CD4-positive, alpha-beta T cell treated with Interleukin-4 for 4 hours (primary cell): ENCODE measurements at places on chromosomes 13 and 19.
A peak's percentile ranks its signal among the peaks of the same experiment; 100 is the strongest.

DNA sequence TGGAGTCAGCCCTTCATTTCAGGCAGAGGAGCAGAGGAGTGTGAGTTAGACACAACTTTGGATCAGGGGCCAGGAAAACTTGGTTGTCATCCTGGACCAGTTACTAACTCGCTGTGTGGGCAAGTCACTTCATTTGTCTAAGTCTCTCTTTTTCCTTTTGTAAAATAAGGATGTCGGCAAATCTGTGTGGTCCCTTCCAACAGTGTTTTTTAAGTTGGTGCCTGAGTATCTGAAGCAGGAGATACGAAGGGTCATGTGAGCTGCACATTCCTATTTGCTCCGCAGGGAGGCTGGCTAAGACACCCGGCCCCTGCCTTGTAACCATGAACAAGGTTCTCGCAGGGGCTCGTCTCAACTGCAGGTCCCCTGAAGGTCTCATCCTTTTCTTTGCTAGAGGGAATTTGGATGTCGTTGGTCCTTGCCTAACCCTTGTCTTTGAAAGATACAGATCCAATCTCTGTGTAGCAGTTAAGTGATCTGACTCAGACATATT, 64.3 kb downstream of the LRCH1 start:
- no peak for DNase-seq

DNA sequence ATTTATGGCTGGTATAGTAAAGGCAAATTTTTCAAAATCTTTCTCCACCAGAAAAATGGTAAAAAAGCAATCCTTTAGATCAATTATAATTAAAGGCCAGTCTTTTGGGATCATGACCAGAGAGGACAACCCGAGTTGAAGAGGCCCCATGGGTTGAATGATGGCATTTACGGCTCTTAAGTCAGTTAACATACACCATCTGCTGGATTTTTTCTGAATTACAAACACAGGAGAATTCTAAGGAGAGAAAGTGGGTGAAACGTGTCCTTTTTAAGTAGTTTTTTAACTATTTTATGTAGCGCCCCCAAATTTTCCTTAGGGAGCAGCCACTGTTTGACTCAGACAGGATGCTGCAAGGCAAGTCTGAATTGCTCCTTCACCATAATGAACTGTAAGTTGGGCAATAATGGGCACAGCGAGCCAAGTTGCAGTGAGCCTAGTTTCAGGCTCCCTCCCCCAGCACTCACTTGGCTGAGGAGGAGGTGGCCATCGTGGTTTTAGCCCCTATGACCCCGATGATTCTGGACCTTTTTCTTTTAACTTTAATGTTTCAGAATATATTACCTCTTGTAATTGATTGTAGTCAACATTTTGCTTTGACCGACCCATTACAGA, 13.6 kb upstream of the ZNF611 start:
- peak; percentile 48 for DNase-seq

GRCh38 chr13:110388108-110388943, 81.2 kb downstream of the COL4A2 start:
- no peak for DNase-seq

- DNase-seq, result no peak
Observed at GRCh38 chr13:45519493-45519892, 54.8 kb downstream of the COG3 start.

DNA sequence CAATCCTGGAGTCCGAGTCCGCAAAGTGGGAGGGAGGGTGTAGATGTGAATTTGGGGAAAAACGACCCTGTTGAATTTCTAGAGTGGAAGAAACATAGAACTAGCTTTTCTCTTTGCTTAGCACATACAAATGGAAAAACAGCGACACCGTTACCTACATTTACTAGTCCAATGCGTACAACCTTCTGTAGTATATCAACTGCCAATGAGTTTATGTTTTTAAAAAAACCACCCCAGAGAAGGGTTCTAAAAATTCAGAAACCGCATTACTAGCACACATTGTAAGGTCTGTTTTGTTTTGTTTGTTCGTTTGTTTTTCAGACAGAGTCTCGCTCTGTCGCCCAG, 332 bp upstream of the SUPT20H start:
- DNase-seq, result no peak

DNA sequence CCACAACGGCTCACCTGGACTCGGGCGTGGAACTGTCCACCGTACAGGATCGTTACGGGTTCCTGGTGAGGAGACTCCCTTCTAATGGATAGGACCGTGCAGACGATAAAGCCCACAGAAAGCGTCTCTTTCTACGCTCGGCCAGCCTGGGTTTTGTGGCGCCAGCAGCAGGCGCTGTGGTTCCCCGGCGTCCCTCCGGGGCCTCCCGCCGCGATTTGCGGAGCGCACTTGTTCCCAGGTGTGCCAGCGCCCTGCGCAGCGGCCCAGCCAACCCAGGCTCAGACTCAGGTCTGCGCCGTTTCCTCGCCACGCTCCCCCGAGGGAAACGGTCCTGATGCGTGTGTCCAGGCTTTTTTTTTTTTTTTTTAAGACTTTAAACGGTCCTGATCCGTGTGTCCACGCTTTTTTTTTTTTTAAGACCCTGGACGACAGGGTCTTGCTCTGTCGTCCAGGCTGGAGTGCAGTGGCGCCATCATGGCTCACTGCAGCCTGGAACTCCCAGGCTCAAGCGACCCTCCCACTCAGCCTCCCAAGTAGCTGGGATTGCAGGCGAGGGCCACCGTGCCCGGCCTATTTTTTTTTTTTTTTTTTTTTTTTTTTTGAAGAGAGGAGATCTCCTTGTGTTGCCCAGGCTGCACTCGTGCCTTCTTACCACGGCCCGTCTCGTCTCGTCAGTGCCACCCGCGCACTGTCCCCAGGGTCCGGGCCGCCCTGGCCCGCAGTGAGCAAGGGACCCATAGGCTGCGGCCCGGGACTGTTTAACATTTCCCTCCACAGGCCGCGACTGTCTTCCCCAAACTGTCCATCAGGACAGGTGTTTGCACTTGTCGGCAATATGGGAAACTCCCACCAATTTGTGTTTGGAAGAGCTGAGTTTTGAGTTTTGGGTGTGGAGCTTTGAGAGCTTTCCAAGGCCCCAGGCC, 23.8 kb downstream of the GJA3 start:
- DNase-seq, result no peak

DNA sequence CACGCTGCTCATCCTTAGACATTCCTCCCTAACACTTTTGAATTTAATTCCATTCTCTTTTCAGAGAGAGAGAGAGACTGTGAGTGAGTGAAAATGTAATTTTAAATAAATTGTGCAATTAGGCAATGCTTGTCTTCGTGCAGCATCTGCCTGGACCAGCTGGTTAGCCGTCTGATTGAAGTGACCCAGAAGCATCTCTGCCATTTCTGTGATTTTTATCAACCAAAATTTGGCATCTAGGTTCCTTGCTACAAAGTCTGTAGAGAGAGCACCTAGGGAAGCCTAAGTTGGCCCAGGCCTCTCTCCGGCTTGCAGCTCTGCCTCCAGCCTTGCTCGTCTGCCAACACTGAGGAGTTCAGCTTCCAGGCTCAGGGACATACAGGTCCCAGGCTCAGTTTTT, 138.6 kb upstream of the GPR12 start:
- DNase-seq, result no peak

GRCh38 chr13:42272115-42272803, at the start of gene AKAP11:
Gene AKAP11, plus strand, starts transcription at chr13:42272152. Its CDS starts 14,197 bp downstream, at chr13:42286349.
- DNase-seq, result peak; percentile 16

DNA sequence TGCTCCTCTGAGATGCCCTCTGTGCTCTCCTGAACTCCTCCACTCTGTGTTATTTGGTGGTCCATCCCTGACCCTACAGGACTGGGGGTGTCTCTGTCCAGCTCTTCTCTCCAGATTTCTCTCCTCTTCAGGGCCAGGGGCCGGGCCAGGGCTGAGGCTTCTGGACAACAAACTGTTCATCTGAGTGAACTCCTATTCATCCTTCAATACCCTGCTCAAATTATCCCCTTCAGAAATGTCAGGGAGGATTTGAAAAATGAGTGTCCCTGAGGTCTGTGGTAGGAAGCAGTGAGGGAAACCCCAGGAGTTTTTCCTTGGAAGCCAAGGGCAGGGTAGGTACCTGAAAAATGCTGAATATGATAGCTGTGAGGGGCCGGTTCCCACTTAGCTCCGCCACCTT, 7.6 kb downstream of the PDE4C start:
- DNase-seq, result no peak

GRCh38 chr13:88704600-88705275, 1033.6 kb downstream of the SLITRK5 start:
- no peak for DNase-seq

DNA sequence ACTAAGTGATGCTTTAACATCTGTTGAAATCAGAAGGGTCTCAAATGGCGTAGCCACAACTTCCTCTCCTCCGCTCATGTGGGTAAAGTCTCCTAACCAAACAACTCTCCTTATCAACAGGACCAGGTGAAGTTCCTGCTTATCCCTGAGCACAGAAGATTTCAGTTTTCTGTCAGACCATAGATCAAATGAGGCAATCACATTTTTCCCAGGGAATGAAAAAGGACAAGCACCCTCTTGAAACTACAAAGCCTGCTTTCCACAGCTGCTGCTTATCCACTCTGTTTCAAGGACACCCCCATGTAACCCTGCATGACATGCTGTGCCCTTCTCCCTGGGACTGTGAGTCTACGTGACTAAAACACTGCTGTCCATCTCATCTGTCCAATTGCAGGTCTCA, 788.3 kb upstream of the SLITRK5 start:
- DNase-seq, result no peak

GRCh38 chr19:51194527-51195315, 30.2 kb upstream of the CD33 start:
- DNase-seq, result no peak

GRCh38 chr13:106391681-106392080, 143.8 kb downstream of the EFNB2 start:
- no peak for DNase-seq

DNA sequence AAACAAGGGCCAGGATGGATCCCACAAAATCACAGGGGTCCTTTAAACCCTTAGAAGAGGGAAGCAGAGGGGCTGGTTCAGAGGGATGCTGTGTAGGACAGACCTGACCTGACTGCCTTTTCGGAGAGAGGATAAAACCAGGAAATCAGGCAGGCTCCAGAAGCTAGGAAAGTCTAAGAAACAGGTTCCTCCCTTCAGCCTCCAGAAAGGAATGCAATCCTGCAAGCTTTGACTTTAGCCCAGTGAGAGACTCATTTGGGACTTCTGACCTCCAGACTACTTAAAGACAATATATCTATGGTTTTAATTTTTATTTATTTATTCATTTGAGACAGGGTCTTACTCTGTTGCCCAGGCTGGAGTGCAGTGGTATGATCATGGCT, 5.3 kb downstream of the RAB20 start:
- no peak for DNase-seq

DNA sequence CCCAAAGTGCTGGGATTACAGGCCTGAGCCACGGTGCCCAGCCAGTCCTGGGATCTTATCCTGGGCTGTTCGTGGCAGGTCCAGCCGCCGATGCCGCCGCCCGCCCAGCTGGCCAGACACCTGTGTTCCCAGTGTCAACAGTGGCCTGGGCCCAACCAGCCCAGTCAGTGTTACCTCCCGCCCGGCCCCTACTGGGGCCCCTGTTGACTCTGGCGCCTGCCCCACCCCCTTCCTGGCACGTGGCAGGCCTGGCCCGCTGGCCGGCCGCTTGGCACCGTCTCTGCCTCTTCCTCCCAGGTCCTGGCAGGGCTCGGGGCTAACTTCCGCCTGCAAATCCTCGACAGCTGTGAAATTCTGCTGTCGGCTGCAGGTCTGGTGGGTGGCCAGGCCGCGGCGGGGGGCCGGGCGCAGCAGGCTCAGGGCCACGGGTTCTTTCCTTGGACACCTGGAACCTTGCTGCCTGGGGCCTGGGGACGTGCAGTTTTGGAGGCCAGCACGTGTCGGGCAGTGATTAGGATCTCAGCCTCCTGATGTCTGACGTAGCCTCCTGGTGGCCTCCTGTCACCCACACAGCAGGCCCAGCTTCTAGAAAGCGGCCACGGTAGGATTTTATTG, 9.1 kb downstream of the ARID3A start:
- no peak for DNase-seq

DNA sequence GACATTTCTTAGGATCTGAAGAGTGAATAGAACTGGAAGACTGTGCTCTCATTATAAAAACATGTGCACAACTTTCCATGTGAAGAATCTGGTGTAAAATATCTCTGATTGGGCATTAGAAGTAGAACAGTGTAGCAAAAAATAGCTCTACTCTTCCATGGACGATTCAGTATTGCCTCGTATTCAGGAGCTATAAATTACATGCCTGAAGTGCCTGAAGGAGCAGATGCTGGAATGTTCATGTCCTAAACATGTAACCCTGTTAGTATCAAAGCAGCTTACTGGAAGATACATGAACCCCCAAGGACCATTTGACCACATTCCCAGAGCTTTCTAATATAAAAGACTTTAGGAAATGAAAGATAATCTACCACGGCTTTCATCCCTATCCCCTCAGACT, 528.9 kb downstream of the DACH1 start:
- DNase-seq, result no peak

DNA sequence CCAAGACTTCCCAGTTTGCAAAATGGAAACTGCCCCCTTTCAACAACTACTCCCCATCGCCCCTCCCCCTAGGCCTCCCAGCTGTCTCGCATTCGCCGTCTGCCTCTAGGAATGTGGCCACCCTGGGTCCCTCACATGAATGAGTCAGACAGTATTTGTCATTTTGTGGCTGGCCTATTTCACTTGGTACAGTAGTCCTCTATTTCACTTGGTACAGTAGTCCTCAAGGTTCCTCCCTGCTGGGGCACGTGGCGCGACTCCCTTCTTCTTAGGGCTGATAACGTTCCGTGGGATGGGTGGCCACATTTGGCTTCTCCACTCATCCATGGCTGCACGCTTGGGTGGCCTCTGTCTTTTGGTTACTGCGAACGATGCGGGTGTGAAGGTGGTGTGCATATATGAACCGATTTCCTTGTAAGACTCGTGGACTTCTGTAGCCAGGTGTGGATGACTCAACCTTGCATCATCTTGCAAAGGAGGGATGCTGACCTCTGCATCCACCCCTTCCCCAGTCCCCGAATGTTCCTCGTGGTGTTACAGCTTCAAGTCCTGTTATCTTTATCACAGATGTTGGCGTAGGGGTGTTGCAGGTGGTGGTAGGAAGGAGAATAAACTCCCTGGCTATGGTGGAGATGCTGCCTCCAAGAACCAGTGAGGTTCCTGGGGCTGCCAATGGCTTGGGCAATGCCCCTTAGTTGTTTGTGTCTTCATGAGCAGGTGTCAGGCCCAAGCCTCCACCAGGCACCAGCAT, 112.1 kb upstream of the SOX1 start:
- no peak for DNase-seq

- DNase-seq, result no peak
Observed at GRCh38 chr19:31670931-31671330, 321.7 kb upstream of the TSHZ3 start.

- DNase-seq, result no peak
Observed at GRCh38 chr13:73833325-73834070, 300.7 kb downstream of the KLF12 start.

GRCh38 chr13:38013676-38014075, 144.1 kb upstream of the TRPC4 start:
- no peak for DNase-seq

- no peak for DNase-seq
Observed at GRCh38 chr19:47465957-47466356, 5.7 kb downstream of the SLC8A2 start.

GRCh38 chr13:69168436-69168835, 939.2 kb upstream of the ATXN8OS start:
- no peak for DNase-seq

DNA sequence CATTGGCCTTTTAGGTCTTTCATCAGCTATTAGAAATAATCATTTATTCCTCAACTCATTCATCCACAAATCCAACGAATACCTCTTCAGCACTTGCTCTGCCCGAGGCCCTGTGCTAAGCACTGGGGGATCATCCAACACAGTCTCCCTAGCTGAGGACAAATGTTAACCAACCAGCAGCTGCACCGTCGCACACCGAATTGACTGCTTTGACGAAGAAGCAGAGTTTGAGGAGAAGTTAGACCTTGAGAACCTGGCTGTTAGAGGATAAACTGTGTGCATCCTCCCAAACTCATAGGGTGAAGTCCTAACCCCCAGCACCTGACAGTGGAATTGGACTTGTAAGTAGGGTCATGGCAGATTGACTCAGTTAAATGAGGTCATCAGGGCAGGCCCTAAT, 170.9 kb downstream of the USP12 start:
- DNase-seq, result no peak
